ENCODE measurements at places on chromosomes 5 and 9. TPM values are rescaled to one million over a fixed set of nuclear protein-coding genes. Genes with fewer than 3 reads are reported as not detected.

INSL6 gene
- 0.83 TPM for polyA plus RNA-seq

DNA sequence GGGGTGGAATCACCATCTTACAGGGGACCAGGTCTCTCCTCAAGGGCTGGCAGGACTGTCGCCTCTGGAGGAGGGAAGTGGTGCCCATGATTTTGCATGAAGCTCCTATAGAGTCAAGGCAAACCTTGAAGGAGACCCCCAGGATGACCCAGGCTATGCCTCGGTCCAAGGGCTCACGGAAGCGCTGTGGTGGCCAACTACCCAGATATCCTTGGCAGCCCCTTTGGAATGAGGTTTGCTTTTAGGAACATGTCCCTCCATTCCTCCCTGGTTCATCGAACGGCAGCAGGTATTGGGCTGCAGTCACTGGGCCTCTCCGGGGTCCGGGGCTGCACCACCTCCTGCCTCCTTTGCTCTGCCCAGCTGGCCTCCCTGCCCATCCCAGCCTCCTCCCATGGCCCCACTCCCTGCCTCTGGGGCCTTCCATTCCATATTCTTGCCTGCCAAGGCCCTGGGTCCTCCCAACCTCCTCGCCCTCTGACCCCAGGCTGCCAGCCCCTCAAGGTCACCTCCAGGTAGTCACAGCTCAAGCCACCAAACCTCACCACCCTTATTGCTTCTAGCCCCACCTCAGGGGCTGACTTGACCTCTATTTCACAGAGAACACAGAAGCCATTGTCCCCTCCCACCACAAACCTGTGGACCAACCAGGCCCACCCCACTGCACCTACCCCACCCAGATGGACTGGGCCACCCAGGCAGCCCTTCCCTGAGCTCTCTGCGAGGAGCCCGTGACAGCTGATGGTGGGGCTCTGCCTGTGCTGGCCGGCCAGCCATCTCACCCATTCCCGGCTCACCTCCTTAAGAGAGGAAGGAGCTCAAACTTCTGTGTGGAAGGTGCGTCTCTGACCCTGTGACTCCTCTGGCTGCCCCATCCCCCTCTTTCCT is 3.6 kb upstream of the IL3 start:
- no peak for DNase-seq

SOX30 gene
- 0.14 TPM for polyA plus RNA-seq

TLR4 gene
- 13.1 TPM for polyA plus RNA-seq

- no peak for DNase-seq
These were observed 491.5 kb upstream of the MPDZ start for GRCh38 chr9:13770956-13771355.

- no peak for DNase-seq
These were observed 282.9 kb upstream of the ANKRD55 start for GRCh38 chr5:56516035-56516434.

DNA sequence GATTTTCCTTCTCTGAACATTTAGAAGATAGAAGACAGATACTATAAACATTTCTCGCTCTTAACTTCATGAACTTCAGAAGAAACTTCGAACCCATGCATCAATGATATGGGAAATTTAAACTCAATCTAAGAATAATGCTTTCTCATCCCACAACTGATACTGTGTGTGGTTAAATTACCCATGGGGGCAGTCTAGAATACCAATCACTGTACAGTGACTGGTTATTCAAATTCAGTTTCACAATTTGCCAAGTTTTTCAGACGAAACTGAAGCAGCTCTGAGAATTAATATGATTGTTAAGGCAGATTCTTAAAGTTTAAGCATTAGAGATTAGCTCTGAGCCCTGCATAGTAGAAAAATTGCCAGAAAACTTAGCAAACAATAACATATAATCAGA is 431.0 kb downstream of the SH3GL2 start:
- no peak for DNase-seq

PCDHGA1 gene
- polyA plus RNA-seq: 1.1 TPM

GRCh38 chr5:98031496-98031895 is 742.0 kb upstream of the RGMB start:
- no peak for DNase-seq

DNA sequence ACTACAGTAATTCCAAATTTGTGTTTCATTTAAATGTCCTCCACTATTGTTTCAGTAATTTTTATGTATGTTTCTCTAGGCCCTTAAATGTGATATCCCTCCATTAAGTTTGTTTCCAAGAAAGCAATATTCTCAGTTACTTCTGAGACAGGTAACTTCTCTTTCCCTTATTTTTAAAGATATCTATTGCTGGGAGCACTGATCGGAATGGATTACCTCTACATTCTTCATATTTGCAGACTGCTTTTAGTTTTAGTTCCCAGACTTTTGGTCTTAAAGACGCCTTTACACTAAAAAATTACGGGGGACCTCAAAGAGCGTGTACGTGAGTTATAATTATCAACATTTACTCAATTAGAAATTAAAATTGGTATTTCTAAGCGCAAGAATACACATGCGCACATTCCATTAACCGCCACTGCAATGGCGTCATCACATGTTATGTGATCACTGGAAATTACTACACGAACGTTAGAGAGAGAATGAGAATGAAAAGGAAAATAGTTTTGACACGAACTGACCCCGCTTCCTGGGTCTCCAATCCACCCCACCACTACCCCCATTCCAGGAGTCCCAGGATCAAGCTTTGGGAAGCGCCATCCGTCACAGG is 519 bp upstream of the RAD50 start:
- DNase-seq: no peak

DNA sequence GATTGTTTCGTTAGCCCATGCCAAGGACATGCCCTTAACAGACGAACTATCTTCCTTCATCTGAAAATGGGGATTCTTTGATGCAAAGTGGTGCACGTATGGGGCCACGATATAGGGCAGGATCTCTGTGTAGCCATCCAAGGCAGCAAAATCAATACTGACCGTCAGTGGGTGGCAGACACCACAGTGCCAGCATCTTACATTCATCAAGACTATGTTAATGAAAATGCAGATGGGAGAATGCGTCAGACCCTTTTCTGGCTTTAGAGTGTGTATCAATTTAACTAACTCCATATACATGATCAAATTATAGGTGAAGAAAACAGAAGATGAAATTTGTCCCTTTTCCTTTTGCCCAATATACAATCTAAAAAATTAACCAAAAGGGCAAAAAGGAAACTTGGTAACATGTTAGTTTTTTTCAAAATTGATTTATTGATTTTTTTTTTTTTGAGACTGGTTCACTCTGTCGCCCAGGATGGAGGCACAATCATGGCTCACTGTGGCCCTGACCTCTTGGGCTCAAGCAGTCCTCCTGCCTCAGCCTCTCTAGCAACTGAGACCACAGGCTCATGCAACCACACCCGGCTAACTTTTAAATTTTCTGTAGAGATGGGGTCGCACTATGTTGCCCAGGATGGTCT is 169.2 kb upstream of the SPRY4 start:
- DNase-seq: no peak

DNA sequence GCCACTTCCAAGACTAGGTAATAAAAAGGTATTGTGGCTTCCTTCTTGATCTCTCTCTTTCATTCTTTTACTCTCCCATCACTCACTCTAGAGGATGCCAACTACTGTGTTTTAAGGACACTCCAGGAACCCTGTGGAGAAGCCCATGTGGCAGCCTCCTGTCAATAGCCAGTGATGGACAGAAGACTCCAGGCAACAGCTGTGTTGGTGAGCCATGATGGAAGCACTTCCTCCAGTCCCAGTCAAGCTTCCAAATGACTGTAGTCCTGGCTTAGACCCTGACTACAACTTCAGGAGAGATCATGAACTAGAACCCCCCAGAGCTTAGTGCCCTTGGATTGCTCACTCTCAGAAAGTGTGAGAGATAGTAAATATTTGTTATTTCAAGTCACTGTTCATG is 123.9 kb downstream of the PPP2R2B start:
- no peak for DNase-seq

PPP1R2B gene
- polyA plus RNA-seq: 0.14 TPM

- DNase-seq: no peak
These were observed 63.8 kb downstream of the GHR start for GRCh38 chr5:42487077-42487476.

GRCh38 chr5:88248094-88248493 is 20.6 kb downstream of the TMEM161B start:
- no peak for DNase-seq

DNA sequence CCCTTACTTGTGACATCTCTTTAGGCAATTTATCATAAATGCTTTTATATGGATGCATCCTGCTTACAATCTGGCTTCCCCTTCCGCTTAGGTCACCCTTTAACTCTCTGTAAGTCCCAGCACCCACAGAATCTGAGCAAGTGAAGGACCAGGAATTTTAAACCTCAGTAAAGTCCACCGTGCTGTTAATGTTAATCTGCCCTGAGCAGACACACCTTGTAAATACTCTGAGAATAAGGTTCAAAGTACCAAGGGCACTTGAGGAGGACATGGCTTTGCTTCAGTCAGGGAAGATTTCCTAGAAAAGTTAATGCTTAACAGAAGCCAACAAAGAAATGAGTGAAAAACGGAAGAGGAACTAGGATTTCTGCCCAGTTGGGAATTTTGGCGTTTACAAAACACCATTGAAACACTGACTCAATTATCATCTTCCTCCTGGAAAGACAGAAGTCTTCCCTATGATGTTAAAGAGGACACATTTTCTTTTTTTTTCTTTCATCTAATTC is 26.4 kb upstream of the TTC39B start:
- DNase-seq: no peak

DNA sequence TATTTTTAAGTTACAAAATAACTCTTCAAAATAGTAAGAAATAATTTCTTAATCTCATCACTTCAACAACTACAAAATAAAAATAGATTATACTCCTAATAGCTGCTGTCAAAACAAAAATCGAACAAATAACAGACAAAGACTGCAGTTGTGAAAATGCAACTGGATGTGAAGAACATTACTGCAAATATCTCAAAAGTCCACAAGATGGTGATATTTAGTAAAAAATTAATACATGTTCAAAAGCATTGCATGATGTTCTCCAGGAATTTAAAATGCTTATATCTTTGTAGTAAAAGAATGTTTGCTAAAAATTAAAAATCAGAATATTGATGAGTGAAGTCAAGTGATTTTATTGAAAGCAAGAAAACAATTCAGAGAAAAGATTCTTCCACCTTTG is 66.2 kb downstream of the MPDZ start:
- no peak for DNase-seq

DNA sequence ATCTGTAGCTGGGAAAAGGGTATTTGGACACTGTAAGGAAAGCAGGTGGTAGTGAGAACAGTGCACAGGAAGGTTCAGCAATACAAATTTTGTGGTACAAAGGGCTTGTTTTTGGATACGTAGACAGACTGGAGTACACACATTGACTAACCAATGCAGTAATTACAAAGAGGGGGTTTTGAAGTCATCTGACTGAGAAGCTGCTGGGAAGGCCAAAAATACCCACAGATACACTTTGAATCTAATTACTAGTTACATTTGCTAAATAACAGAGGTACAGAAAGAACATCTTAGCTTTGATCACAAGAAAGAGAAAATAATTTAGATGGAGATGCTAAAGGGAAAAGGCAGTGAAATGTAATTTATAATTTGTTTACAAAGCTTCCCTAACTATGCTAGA is 45.9 kb downstream of the PKD2L2 start:
- DNase-seq: no peak

CDC25C gene
- 7.3 TPM for polyA plus RNA-seq

DNA sequence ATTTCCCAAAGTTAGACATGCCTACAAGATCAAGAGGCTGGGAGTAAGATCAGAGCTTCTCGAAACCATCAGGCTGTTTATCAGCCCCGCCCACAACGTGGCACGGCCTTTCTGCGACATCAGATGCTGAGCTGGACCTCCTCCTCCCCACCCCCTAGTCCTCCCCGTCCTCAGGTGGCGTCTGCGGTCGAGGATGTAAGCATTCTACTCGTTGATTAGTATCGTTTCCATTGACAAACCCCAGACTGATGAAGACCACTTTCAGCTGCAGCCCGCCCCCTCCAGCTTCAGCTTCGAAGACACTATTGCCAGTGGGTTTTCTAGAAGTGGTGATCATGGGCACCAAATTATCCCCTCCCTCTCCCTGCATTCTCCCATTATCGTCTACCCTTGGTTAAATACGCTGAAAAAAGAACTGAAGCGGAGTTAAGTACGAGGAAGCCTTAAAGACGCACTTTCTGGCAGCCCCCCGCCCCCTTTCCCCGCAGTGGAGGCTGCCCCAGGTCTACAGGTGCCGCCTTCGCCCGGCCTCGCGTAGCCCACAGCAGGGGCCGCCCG is 1.1 kb downstream of the PPIC start:
- peak; percentile 39 for DNase-seq

PRUNE2 gene
- polyA plus RNA-seq: 3.9 TPM

GRCh38 chr5:489689-490080 is 34.6 kb downstream of the SLC9A3 start:
- DNase-seq: no peak

DNA sequence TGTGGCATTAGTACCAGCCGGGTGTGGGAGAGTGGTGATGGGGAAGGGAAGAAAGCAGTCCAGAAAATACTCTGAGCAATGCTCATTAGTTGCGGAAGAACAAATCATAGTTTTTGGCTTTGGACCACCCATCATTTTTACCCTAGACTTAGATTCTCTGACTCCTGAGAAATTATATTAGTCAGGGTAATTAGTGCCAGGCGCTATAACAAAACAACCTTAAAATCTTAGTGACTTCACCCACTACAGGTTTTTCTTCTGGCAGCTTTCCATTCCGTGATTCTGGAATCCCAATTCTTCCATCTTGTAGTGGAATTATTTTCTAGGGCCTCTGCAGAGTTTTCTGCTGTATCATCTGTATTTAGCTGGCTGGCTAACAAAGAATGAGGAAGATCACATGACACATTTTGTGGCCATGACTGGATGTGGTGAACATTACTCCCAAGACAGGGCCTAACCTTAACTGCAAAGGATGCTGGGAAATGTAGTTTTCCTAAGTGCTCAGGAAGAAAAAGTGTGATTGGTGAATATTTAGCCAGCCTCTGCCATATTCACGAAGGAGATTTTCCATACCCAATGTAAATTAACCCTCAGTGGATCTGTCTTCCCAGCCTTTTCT is 373.0 kb upstream of the MEF2C start:
- DNase-seq: no peak

ALDH7A1 gene
- 132 TPM for polyA plus RNA-seq

DNA sequence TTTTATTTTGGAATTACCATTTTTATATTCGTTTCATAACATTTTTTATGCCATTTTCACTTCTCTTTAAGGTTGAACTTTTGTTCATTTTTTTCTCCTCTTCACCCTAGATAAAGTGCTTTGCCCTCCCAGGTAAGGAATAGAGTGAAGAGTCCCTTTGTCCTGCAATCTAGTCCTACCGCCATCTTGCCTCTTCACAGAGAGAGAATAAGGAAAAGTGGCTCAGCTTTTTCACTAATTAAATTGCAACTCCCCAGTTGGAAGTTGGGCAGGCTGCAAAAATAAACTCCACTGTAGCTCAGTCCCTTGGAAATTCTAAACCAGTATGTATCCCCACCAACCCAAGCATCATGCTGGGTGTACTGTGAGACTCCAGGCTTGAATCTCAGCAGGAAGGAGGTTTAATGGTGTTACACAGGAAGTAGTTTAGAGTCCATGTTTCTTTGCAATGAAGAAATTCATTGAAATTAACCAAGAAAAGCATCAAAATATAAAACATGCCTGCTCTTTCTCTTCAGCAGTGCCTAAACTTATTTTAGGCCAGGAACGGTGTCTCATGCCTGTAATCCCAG is 60.3 kb upstream of the PCSK1 start:
- DNase-seq: no peak

SLC6A19 gene
- 0.54 TPM for polyA plus RNA-seq

GRCh38 chr9:32839013-32839885 is 55.9 kb downstream of the TMEM215 start:
- DNase-seq: no peak

- DNase-seq: no peak
These were observed 1032.7 kb downstream of the NR2F1-AS1 start for GRCh38 chr5:92548346-92548745.

- DNase-seq: no peak
These were observed 15.4 kb downstream of the IL9 start for GRCh38 chr5:135880278-135880677.

SV2C gene
- 0.48 TPM for polyA plus RNA-seq

Data from left lung (tissue), 14 donors.